Activated effector memory CD4-positive, alpha-beta T cell treated with anti-CD3 and anti-CD28 coated beads, Interleukin-2, amount 50 U/mL, for 16 hours (primary cell): ENCODE measurements at places on chromosomes 5 and 9.

DNA sequence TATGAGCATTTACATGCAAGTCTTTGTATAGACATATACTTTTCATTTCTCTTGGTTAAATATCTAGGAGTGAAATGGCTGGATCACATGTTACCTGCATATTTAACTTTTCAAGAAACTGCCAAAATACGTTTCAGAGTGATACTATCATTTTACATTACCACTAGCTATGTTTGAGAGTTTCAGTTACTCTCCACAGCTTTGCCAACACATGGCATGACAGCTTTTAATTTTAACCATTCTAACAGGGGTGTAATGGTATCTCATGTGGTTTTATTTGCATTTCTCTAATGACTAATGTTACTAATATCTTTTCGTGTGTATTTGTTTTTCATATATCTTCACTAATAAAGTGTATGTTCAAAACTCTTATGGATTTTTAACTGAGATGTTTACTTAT is 99.8 kb downstream of the DTWD2 start:
- no peak for DNase-seq

DNA sequence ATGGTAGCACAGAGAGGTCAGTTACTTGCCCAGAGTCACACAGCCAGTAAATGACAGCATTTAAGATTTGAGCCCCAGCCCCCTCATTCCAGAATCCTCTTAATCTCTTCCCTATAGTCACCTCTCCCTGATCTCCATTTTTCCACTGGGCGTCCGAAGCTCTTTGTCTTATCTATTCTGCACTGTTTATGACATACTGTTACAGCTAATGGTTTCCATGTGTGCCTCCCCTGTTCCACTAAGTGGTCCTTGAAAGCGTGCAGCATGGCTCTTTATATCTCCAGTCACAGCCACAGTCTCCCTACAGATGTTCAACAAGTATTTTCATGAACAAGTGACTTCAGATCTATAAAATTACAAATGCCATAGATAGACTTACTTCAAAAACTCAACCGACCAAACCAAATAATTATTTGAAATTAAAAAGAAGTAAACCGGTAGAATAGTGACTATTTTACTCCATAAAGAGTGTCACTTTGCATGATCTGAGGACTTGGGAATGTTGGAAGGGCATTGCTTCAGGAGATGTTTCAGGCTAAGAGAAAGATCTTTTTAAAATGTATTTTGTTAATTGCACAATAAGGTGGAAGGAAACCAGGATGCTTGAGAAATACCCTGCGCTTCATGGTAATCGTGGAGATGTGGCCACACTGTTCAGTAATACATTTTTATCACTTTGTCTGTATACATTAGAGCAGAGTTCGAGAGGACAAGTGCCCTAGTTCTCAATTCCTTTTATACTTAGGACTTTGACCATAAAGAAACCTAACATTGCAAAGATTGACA is 237.2 kb downstream of the FBXL7 start:
- no peak for DNase-seq

DNA sequence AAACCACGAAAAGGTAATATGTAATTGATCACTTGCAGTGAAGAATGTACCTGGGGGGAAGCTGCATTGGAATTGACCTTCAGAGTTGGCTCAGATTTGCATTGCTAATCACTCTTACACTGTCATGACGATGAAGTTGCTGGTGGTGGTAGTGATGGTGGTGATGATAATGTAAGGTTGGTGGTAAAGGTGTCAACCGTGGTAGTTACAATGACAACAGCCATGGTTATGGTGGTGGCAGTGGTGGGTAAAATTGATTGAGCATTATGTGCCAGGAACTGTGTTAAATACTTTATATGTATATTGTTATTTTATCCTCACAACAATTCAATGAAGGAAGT is 282.4 kb downstream of the NR3C1 start:
- no peak for DNase-seq

DNA sequence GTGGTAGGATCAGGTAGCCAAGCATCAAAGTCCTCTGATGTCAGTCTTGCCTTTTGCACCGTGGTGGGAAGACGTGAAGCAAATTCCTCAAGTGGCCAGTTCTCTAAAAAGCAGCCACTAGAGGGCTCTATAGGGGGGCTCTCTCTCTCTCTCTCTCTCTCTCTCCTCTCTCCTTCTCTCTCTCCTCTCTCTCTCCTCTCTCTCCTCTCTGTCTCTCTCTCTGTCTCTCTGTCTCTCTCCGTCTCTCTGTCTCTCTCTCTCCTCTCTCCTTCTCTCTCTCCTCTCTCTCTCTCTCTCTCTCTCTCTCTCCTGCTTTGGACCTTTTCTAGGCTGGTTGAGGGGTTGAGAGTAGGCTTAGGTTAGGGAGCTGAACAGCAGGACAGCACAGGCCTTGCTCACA is 13.9 kb upstream of the OSMR start:
- DNase-seq, result no peak

DNA sequence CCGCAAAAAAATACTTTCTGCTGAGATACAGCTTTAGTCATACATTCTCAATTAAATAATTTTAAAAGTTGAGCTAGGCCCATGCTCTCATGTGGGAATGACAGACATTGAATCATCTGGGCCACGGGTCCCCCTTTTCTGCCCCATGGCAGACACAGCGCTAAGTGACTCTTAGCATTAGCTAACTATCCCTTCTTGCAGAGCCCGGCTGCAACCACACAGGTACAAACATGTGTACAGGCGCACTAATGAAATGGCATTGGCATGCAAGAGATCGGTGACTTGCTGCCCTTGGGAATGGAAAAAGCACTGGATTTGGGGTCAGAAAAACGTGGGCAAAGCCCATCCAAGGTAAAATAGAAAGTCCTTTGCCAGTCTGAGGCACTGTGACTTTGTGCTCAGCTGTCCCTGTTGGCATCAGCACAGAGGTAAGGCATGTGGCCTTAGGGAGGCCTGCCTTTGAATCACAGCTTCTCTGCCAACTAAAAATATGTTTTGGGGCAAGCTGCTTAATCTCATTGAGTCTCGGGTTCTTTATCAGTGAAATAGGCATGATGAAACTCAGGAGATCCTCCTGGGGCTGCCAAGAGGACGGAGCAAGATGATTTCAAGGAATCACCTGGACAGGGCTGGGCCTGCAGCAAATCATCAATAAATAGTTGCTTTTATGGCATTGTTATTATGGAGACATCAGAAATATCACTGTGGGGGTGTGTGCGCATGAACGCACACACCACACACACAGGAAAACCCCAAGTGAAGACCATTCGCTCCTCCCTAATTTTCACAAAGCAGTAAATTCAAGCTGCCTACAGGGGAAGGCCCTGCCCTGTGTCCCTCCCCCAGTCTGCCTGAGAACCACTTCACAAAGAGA is 54.2 kb downstream of the WHRN start:
- DNase-seq, result no peak

DNA sequence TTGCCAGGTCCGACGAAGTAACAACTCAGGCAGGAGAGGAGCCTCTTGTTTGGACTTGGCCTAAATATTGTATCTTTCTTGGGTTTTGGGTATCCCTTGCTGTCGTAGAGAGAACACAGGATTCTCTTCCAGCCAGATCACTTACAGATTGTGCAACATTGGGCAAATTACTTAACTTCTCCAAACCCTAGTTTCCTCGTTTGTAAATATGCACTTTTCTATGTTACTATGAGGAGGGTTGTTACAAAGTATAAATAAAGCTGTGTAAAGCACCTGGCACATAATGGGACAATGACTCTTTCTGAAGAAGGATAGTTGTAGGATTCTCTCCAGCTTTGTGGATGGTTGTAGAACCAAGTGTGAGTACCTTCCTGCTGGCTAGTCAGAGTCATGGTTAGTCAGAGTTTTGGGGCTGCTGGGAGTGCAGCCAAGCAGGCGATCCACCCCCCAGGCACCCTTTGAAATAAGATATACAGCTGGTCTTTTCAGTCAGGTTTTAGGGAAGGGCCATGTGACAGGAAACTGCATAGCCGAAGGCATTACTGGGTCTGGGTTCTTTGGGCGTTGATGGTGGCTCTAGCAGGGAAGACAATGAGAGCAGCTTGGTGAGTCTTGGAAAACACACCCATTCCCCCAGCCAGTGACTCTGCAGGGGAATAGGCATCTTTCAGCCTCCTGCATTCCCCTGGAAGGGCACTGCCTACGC is 49.9 kb upstream of the GDNF start:
- DNase-seq, result no peak

DNA sequence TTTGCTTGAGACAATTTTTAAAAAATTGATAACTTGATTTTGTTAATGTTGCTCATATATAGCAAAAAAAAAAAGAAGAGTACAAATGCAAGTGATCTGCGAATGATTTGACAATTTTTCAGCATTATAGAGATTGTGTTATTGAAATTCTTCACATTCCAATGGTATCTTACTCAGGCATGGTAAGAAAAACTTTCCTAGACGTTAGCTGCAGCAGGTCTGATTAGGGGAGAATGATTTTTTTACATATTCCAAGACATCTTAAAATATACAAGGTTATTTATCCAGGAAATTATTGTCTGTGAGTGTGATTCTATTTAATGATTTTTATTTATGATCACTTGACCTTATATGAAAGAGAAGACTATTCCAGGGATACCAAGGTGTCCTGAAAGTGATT is 361.9 kb downstream of the MAT2B start:
- DNase-seq, result no peak

DNA sequence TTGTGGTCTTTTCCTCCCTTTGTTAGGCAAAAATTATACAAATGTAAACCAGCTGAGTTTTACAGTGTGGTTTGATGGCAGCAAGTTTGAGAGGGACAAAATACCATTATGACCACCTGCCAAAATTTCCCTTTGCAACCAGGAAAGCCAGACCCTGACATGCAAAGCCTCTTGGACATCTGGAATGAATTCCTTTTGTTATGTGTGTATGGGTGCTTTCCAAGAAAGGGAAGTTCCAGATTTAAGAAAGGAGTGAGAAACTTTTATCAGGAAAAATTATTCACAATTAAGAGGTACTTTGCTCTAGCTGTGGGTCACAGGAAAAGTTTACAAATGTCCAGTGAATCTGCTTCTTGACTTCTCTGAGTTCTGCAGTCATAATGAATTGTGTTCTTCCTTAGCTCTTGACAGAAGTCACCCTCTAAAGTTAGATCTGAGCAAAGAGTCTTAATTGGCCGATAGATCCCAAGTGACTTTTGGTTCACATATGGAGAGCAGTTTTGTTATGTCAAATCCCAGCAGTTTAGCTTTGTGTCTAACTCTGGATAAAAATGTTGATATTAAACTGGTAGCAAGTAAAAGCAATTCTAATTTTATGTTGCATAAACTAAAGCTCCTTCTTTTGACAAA is 295.9 kb upstream of the ZNF608 start:
- DNase-seq, result no peak

- DNase-seq, result no peak
Observed at GRCh38 chr5:78190402-78190801, 104.1 kb downstream of the AP3B1 start.

DNA sequence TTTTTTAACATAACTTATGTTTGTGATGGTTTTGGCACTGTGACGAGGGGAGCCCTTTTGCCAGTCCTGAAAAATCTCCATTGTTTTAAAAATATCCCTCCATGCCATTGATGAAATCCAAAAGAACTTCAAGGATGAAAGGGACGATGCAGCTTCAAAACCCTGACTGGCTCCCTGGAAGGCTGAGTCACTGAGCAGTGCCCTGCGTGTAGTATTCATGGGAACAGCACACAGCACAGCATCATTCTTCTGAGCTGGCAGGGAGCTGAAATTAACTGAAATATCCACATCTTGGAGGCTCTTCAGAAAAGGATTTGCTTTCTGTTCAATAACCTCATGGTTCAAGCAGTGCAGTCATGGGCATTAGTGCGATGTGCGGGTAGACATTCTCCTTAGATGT is 29.7 kb downstream of the PDE4D start:
- no peak for DNase-seq

DNA sequence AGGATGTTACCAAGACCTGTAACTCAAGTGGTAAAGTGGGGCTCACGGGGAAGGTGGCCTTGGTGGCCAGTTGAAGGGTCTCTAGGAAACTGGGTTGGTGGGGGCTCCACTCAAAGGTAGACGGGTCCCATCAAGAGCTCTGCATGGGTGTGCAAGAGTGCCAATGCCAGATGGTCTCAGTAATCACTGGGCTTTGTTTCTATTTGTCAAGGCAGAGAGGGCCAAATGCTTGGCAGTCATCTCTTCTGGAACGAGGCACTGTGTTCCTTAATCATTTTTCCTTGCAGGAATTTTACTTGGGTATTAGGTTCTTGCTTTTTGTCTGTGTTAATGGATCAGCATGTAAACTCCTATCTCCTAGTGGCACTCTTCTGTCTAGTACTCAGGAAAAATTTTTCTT is 220.8 kb downstream of the DIRAS2 start:
- no peak for DNase-seq

DNA sequence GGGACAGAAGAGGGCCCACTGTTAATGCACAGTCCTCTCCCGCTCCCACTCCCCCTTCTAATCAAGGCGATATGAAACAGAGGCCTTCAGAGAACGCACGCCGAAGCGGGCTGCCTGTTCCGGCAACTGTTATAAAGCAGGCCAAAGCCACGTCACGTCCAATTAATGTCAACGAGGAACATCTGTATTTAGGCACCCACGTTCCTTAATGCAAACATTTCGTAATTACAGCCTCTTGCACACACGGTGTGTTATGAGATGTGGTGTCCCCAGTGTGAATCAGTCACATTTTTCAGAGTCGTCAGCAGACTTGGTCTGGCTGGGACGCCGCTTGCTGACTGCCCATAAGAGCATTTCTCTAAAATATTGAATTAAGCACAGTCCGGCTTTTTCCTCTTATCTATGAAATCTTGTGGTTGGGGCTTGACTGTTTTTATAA is 339.0 kb downstream of the NSG2 start:
- no peak for DNase-seq

GRCh38 chr9:38419181-38419580 is 5.1 kb downstream of the IGFBPL1 start:
- DNase-seq, result no peak

- DNase-seq, result no peak
Observed at GRCh38 chr9:33106372-33106771, 29.9 kb upstream of the SMU1 start.

- DNase-seq, result no peak
Observed at GRCh38 chr9:128243215-128244018, 32.4 kb downstream of the GOLGA2 start.
